Mammary epithelial cell (primary cell): ENCODE measurements at places on chromosomes 16 and 17.
A peak's percentile ranks its signal among the peaks of the same experiment; 100 is the strongest.

GRCh38 chr17:76867578-76868175 is 527 bp upstream of the MGAT5B start:
- DNase-seq = peak; percentile 16

DNA sequence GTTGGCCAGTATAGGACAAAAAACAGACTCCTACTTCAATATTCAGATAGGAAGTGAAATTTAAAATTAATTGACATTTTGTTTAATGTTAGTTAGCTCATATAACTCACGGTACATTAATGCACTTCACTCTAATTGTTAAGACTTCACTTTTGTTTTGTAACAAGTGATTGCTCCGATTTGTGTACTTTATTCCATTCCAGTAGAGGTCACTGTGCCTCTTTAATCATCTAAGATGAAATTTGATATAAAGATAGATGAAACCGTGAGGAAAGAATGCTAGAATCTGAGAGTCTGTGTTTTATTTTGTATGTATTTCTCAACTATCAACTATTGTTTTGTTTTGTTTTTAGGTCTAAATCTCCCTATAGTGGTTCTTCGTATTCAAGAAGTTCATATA is 29.0 kb downstream of the RBBP6 start:
- DNase-seq = peak; percentile 8

- no peak for DNase-seq
These were observed 67.6 kb upstream of the RBBP6 start for GRCh38 chr16:24471561-24472350.

DNA sequence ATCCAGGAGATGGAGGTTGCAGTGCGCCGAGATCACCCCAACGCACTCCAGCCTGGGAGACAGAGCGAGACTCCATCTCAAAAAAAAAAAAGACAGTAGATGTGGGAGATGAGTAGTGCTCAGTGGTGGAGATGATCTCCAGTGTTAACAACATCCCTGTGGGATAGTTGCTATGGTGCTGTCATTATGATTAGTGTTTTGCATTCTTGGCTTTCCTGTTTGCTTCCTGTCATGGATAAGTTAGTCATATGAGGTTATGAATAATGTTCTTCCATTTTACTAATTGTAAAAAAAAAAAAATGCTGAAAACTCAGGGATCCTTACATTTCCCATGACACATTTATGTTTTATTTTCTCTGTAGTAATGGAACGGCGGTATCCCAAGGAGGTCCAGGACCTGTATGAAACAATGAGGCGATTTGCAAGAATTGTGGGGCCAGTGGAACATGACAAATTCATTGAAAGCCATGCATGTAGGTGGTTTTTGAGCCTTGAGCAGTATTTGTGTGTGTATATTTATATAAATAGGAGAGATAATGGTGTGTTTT is 24.5 kb upstream of the DUSP14 start:
- peak; percentile 84 for DNase-seq

DNA sequence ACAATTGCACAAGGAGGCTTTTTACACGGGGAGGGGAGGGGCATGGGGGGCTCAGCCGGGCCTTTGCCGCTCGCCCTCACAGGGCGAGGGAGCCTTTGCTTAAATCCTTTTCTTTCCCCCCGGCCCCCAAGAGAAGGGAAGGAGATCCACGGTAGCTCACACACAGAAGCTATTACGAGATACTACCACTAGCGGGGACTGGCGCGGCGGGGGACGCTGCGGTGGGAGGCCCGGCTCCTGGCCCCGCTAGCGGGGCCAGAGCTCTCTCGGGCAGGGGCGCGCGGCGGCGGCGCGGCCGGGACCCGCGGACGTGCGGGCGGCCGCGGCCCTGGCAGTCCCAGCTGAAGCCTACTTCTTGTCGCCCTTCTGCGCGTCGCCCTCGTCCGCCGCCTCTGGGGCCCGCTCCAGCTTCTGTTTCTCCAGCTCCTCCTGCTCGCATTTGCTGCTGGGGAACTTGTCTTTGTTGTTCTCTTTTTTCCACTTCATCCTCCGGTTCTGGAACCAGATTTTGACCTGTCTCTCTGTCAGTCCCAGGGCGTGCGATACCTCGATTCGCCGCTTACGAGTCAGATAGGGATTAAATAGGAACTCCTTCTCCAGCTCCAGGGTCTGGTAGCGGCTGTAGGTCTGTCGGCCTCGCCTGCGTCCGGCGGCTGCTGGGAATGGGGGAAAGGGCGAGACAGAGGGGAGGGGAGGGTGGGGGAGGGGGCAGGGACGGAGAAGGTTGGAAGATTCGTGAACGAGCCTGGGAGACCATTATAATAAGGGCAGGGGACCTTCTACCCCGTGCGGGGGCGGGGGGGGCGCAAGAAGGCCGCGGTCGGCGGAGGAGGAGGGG is 2.0 kb downstream of the HOXB8 start:
- peak; percentile 34 for DNase-seq

- no peak for DNase-seq
These were observed 42.9 kb upstream of the IL21R start for GRCh38 chr16:27359051-27359450.

- DNase-seq = peak; percentile 65
These were observed 1.7 kb upstream of the NLRP1 start for GRCh38 chr17:5585836-5586521.

DNA sequence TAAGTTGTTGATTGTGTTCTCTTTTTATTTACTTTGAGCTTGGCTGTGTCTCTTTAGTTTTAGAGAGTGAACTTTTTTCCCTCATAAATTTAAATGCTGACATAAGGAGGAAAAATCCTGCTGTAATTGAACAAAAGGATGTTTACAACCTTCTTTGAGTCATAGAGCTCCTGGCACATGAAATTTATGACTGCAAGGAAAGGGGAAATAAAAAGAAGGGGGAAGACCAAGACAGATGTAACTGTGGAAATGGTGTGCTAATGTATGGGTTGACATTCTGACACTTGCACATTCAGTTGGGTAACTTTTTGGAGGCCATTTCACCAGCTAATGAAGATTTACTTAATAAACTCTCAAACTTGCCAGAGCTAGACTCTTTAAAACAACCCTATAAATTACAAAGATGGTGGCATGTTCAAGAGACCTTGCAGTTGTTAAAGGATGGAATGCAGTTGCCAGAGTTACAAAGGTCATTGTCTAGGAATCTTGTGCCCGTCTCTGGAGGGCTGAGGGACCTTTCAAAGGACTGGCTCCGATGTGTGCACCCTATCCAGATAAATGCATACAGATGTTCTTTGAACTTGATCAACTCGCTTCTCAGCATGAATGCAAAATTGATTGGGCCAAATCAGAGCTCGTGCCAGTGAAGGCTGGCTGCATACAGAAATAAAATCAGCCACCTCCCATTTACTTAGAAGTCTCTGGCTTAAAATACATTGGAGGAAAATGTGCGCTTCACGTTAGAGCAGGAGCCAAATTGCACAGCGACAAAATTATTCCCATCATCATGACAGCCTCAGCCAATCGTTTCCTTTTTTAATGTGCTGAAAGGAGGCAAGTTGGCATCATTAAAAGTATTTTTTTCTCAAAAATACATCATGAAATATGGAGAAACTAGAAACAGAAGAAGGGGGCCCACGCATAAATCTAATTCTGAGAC is 289.0 kb upstream of the XYLT1 start:
- no peak for DNase-seq

GRCh38 chr17:43006639-43007551 is at the start of gene IFI35:
Gene IFI35 (plus strand): TSS chr17:43006784. CDS start chr17:43006948, 164 bp downstream.
- peak; percentile 71 for DNase-seq

DNA sequence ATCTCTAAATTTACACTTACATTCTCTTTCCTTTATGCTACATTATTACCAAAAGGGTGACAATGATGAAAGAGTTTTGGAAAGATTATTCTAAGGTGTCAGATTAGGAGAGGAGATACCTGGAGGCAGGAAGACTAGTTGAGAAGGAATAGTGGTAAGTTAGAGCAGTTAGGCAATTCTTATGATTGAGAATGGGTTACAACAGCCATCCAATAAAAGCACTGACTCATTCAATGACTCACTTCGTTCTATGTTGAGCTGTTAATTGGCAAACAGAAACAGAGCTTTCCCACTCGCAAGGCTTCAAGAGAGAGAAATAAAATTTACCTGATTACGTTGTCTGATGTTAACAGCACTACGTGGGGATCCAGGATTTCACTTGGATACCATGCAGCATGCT is 5.8 kb downstream of the NUP88 start:
- peak; percentile 93 for DNase-seq

DNA sequence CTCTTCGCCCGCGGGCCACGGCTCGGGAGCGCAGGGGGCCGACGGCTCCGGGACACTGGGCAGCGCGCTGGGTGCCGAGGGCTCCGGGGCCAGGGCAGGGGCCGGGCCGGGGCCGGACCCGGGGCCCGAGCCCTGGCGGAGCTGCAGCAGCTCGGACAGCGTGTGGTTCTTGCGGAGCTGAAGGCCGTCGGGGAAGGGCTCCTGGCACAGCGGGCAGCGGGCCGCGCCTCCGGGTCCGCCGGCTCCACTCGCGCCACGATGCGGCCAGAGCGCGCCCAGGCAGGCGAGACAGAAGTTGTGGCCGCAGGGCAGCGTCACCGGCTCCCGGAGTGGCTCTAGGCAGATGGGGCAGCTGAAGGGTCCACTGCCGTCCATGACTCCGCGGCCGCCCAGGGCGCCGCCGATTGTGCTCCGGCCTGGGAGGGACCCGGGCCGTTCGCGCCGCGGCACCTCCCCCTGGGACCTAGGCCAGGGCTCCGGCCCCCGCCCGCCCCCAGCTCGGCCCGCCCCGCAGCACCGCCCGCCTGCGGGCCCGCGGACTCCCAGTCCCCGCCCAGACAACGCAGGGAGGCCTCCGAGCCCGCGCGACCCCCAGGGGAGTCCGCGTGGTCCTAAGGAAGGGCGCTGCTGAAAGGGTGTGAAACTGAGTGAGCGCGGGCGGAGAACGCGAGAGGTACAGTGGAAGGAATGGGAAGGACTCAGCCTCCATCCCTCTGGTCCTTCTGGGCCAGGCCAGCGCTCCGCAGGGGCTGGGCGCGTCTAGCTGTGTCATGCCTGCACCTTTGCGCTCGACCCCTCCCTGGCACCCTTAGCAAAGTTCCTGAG is at the start of gene TRIM47:
Gene TRIM47 (minus strand): TSS at position 408 of the 825 bp plus-strand sequence. CDS start 33 bp downstream, at position 375.
- peak; percentile 50 for DNase-seq

DNA sequence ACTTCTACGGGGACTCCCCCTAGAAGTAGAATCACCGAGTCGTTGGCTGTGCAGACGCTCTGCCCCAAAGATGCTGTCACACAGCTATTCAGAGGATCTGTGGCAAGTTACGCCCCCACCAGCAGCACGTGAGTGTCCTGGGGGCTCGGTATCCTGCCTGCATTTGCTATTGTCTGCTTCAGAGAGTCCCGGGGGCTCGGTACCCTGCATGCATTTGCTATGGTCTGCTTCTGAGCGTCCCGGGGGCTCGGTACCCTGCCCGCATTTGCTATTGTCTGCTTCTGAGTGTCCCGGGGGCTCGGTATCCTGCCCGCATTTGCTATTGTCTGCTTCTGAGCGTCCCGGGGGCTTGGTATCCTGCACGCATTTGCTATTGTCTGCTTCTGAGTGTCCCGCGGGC is 23.8 kb upstream of the ZNF469 start:
- DNase-seq = no peak

GRCh38 chr16:70428178-70428998 is 10.5 kb downstream of the ST3GAL2 start:
- peak; percentile 93 for DNase-seq

DNA sequence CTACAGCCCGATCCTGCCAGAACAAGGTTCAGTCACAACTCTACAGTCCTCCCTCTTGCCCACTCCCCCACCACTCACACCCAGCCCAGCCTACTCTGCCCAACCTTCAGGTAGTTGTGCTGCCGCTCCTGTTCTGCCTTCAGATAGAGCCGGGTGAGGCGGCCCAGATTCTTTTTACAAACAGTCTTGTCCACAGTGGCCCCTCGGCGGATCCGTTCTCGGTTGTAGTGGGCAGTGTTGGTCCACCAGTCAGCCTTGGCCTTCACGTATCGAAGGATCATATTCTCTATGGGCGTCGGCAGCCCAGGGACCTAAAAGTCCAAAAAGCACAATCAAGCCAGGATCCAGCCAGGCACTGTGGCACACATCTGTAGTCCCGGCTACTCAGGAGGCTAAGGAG is 8.3 kb downstream of the PRPF8 start:
- no peak for DNase-seq

- DNase-seq = no peak
These were observed 59.5 kb downstream of the CDYL2 start for GRCh38 chr16:80744856-80745255.

- DNase-seq = peak; percentile 55
These were observed 1.2 kb upstream of the FOXF1 start for GRCh38 chr16:86508947-86509758.

GRCh38 chr17:48520631-48521079 is 10.2 kb downstream of the HOXB1 start:
- no peak for DNase-seq

GRCh38 chr16:361872-362701 is 8.3 kb downstream of the MRPL28 start:
- peak; percentile 73 for DNase-seq

- DNase-seq = no peak
These were observed 78.2 kb downstream of the FTO start for GRCh38 chr16:53782148-53782547.

DNA sequence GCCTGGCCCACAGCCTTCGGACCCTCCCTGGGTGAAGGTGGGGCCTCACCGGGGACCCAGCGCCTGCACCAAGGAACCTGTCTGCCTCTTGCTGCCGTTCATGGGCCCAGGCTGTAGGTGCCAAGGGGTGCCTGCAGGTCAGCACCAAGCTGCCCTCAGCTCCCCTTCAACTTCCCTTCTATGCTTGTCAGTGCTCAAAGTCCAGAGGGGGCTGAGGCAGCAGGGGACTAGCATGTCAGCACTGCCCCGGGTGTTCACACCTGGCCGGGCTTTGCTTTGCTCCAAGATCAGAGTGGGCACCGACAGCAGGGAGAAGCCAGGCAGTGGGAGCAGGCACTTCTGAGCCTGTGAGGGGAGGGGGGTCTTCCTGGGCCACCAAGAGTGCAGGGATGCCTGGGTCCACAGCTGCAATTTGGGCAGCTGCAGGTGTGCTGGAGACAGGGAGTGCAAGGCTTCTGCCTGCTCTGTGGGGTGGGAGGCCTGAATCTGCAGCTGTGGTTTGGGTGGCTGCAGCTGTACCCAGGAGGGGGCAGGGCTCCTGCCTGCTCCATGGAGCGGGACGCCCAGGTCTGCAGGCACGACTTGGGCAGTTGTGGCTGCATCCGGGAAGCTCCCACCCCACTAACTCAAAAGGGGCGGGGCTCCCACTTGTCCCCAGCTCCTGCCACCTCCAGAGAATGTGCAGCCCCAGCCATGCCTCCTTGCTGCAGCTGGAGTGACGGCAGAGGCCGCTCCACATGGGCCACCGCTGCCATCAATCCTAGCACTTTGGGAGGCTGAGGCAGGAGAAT is 27.6 kb upstream of the PRM1 start:
- DNase-seq = no peak

- peak; percentile 82 for DNase-seq
These were observed 66.2 kb downstream of the TNFRSF13B start for GRCh38 chr17:16905593-16906191.

GRCh38 chr16:12255473-12255872 is 278.9 kb downstream of the SNX29 start:
- peak; percentile 3 for DNase-seq

GRCh38 chr17:4409659-4410058 is 24.1 kb upstream of the SPNS3 start:
- peak; percentile 52 for DNase-seq

DNA sequence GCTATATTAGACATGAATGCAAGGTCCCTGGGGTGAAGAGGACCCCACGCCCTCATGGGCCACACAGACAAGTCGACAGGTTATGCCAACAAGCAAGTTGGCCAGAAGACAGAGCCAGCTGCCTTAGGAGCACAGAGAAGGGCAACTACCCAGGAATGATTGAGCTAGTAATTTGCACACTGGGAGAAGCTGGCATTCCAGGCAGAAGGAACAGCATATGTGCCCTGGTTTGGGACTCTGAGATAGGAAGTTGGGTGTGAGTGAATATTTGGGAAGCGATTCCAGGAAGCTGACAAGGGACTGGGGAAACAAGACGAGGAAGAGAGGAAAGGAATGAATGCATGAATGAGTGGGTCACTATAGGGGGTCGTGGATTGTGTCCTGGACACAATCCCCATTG is 203.7 kb upstream of the CDH5 start:
- no peak for DNase-seq
